NCI-H2081 treated with DMSO at 0.1 percent for 48 hours (cell line): ENCODE measurements at places on chromosomes 7 and 10.

- DNase-seq: no peak
Observed at GRCh38 chr7:3117488-3118231, 74.0 kb upstream of the CARD11 start.

GRCh38 chr7:80760292-80760691 is 121.8 kb downstream of the CD36 start:
- DNase-seq: no peak

- DNase-seq: no peak
Observed at GRCh38 chr10:71644307-71645180, 75.0 kb downstream of the C10orf105 start.

- no peak for DNase-seq
Observed at GRCh38 chr10:34743814-34744213, 71.3 kb downstream of the PARD3 start.

DNA sequence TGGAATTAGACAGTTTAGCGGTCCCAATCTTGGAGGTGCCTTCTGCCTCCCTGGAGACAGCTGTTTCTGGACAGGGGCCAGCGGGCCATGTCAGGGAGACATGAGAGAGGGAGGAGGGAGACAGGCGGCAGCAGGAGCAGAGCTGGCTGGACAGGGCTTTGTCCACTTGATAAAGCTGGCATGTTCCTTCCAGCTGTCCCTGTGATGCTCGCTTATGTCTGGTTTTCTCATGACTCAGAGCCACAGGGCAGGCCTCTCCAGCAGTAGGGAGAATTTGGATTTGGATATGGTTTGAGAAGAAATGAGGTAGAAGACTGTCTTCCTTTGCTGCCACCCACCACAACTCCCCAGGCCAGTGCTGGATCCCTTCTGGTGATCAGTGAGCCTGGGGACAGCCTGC is 51.7 kb upstream of the SORCS3 start:
- DNase-seq: no peak

GRCh38 chr10:99235658-99236626 is at the start of gene HPSE2:
TSS of gene HPSE2 (minus strand) at chr10:99235852.
- DNase-seq: no peak

- no peak for DNase-seq
Observed at GRCh38 chr7:23211589-23211988, 29.7 kb downstream of the NUP42 start.

GRCh38 chr10:132001238-132001972 is 19.7 kb upstream of the BNIP3 start:
- no peak for DNase-seq

DNA sequence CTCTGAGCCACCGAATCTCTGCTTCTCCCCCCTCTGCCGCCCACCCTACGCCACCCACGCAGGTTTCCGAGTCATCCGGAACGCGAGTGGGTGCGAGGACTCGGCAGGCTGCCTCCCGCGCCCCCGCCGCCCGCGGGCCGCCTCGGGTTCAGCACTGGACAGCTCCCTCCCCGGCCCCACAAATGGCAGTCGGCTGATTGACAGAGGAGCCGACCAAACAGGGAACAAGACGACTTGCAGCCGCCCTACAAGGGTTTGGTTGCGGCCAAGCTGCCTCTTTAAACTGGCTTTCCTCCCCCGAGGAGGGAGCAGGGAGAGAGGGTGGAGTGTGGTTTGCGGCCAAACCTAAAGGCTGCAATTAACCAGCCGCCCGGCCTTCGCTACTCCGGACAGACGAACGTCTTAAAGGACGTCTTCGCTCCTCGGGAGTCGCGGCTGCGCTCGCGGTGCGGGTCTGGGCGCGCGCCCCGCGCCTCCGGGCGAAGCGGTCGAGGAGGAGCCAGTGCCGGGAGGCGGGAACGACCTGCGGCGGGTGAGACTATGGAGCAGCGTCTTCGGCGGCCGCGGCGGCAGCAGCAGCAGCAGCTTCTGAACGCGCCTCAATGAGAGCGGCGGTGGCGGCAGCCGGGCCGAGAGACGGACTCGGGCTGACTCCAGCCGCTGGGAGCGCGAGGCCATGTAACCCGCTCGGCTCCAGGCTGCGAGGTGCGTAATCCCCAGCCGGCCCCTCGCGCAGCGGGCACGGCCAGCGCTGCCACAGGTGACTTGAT is at the start of gene GPR158:
TSS of gene GPR158 (plus strand) at position 541 of the 770 bp plus-strand sequence. CDS start 420 bp downstream, outside the sequence.
- no peak for DNase-seq

GRCh38 chr10:102413053-102413705 is 5.4 kb downstream of the PSD start:
- DNase-seq: no peak

- DNase-seq: no peak
Observed at GRCh38 chr10:105150259-105150880, 509.3 kb downstream of the SORCS3 start.

DNA sequence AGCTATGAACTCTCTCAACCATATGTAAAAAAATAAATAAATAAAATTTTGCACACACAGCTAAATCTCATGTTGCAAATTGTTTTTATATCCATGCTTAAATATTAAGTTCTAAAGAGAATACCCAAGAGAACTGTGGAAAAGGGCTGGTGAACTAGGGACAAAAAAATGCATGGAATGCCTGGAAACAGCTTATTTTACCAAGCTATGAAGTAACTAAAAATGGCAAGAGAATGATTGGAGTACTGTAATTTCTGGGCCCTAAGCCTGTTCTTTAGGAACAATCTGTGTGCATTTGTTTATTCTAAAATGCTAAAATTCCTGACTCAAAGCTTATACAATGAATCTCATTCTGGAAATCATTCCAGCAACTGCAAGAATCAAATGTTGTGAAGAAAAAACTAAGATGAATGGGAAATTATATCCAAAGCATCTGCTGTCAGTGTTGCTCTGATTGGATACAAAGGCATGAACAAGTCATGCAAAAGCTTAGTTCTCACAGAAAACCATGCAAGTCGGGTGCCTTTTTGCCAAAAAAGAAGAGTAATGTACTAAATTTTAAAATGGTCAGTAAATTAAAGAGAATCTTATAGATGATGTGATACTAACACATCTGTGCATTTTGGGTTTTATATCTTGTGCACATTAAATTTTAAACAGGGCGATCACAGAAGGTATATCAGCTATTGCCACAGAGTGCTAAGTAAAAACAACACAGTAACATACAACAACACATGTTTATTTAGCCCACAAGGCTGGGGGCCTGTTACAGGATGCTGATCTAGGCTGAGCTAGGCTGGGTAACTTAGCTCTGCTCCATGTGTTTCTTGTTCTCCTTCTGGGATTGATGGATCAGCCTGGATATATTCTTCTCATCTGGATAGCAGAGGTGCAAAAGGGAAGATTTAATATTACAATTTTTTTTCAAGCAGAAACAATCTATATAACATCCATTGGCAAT is 453.5 kb upstream of the SEMA3A start:
- DNase-seq: no peak

DNA sequence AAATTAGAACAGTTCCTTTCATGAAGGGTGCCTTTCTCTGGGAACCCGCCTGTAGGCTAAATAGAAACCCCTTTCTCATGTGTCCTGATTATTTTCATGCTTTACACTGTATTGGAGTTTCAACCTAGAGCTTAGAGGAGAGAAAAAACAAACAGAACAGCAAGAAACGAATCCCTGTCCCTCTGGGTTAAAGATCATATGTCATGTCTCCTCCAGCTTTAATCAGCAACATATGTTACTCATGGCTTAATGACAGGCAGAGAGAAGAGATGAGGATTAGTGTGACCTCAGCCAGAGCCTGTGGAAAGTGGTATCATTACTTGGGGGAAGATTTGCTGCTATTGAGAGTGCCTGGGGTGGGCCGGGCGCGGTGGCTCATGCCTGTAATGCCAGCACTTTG is 32.1 kb downstream of the CRCP start:
- no peak for DNase-seq

GRCh38 chr10:77844177-77844576 is 82.4 kb downstream of the DLG5 start:
- no peak for DNase-seq

GRCh38 chr7:44964384-44964830 is 14.4 kb downstream of the MYO1G start:
- DNase-seq: no peak

- DNase-seq: no peak
Observed at GRCh38 chr7:112509402-112509801, 28.6 kb downstream of the LSMEM1 start.

- DNase-seq: no peak
Observed at GRCh38 chr7:54541669-54542625, at the start of gene VSTM2A. TSS of gene VSTM2A (plus strand) at chr7:54542375. CDS start at chr7:54542731, 356 bp downstream.

DNA sequence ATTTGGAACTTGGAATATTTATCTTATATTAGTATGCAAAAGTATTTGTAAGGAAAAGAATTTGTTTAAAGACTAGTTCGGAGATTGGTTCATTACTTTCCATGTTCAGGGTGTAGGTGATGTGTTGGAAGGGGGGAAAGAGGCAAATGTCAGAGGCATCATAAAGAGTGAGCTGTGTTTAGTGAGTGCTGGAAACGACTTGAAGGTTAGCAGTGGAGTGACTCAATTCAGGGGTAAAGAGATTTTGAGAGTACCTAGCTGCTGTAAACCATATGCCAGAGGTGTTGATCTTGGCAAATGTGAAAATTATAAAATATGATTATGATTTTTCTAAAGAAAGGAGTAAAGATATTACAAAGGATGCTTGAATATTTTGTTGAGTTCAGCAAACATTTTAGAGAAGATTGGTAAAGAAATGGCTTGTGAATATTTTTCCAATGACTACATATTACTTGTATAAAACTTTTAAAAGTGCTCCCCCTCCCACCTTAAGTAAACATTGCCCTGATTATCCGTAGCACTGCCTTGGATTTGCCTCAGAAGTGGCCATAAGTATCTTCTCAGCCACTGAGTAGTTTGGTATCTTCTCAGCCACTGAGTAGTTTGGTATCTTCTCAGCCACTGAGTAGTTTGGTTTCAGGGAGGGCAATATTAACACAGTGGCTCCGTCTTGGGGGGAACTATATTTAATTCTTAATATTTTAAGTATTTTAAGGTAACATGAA is 51.5 kb downstream of the ZNRF2 start:
- DNase-seq: no peak

DNA sequence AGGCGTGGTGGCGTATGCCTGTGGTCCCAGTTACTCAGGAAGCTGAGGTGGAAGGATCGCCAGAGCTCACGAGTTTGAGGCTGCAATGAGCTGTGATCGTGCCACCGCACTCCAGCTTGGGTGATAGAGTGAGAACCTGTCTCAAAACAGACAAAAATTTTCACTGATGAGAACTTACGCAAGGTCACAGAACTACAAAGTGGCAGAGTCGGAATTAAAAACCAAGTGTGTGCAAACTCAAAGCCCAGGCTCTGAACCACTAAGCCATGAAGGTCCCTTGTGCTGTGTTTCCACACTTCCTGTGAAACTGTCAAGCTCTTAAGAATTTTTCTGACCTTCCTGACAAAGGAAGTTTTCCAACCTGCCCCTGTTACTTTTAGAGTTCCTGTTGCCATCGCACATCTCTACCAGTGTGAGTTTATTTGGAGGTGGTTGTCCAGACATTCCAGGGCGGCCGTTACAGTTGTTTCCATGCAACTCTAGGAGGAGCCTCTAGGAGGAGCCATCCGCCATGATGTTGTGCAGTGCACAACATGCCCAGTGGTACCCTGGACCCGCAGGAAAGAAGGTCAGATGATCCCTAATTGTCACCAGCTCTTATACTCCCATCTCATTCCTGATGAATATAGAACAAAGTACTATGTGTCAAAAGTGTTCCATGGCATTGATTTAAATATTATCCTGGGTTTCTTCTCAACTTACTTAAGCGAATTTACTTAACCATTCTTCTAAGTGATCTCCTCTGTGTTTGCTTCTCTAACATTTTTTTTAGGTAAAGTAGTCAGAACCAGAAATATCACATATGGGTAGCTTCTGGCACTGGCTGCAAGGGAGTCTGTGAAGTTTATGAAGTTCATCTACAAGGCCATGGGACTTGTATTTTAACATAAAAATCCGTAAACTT is 49.0 kb upstream of the LYZL1 start:
- no peak for DNase-seq

- no peak for DNase-seq
Observed at GRCh38 chr10:35493196-35494118, 111.7 kb upstream of the GJD4 start.

GRCh38 chr7:41491308-41491707 is 211.6 kb downstream of the INHBA start:
- no peak for DNase-seq

DNA sequence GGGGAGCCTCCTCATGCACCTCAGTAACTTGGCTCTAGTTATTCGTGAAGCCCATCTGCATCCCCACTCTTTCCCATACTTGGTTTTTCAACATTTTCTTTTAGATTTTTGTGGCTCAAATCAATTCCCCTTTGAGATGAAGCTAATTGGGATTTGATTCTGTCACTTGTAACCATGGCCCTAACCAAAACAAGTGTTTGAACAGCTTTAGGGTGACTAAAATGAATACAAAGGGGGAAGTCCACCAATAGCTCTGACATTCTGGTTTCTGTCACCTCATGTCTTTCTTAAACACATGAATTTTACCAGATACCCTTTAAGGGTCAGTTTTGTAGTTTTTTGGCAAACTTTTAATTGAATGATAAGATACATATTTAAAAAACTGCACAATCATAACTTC is 87.0 kb downstream of the PCGF5 start:
- no peak for DNase-seq

GRCh38 chr10:109977382-109977806 is 30.4 kb upstream of the ADD3 start:
- DNase-seq: no peak

- no peak for DNase-seq
Observed at GRCh38 chr7:40194745-40195144, 59.9 kb downstream of the SUGCT start.

DNA sequence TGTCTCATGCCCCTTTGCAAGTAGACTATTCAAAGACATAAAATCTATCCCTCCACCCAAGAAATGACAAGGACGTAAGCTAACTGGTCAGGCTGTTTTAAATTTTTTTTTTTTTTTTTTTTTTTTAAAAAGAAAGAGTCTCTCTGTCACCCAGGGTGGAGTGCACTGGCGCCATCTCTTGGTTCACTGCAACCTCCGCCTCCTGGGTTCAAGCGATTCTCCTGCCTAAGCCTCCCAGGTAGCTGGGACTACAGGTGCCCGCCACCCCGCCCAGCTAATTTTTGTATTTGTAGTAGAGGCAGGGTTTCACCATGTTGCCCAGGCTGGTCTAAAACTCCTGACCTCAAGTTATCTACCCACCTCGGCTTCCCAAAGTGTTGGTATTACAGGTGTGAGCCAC is 11.2 kb downstream of the TRA2A start:
- no peak for DNase-seq

GRCh38 chr7:116592445-116592844 is 67.6 kb downstream of the CAV1 start:
- DNase-seq: no peak

GRCh38 chr7:150567169-150567568 is at the start of gene GIMAP4:
TSS of gene GIMAP4 (plus strand) at chr7:150567390. CDS start at chr7:150569902, 2,512 bp downstream.
- DNase-seq: no peak

DNA sequence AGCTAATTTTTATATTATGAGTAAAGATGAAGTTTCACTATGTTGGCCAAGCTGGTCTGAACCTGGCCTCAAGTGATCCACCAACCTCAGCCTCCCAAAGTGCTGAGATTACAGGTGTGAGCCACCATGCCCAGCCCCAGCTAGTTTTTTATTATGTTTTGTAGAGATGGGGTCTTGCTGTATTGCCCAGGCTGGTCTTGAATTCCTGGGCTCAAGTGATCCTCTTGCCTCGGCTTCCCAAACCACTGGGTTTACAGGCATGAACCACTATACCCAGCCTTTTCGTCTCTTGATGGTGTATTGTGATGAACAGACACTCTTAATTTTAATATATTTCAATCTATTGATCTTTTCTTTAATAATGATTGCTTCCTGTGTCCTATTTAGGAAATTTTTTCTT is 17.7 kb downstream of the RAB19 start:
- DNase-seq: no peak

GRCh38 chr7:34823650-34824258 is 165.7 kb downstream of the NPSR1 start:
- DNase-seq: no peak

- no peak for DNase-seq
Observed at GRCh38 chr10:90642136-90642535, 215.7 kb downstream of the HTR7 start.
